CD4-positive, alpha-beta T cell treated with Interferon alpha-2 for 1 hour (primary cell): ENCODE measurements at places on chromosomes 3 and 15.

DNA sequence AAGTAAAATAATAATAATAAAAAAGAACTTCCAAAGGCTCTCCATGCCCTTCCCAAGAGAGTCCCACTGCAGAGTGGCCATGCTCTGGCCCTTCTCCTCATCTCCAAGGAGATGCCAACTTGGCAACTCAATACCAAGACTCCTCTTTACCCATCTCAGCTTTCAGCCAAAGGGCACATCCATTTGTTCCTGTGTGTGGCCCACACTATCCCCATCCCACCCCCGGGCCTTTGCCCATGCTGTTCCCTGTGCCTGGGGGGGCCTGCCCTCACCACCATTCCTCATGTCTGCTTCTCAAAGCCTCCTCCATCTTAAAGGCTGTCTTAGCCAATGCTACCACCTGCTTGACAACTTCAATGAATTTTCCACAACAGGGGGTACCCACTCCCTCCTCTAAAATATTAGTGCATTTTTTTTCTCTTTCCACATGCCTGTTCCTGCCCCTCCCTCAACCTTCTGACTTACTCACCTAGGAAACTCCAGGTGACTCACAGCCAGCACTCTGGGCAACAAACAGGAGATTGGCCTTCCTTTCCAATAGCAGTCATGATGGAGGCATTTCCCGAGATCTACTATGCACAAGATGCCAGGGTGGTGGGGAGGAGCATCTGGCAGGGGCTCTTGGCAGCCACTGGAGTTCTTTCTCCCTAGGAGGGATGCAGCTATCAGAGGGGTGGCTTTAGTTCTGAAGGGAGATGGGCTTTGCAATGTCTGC, 109.4 kb upstream of the SMAD3 start:
- no peak for DNase-seq

- DNase-seq: no peak
Observed at GRCh38 chr3:178062126-178062525, 474.1 kb upstream of the KCNMB2 start.

DNA sequence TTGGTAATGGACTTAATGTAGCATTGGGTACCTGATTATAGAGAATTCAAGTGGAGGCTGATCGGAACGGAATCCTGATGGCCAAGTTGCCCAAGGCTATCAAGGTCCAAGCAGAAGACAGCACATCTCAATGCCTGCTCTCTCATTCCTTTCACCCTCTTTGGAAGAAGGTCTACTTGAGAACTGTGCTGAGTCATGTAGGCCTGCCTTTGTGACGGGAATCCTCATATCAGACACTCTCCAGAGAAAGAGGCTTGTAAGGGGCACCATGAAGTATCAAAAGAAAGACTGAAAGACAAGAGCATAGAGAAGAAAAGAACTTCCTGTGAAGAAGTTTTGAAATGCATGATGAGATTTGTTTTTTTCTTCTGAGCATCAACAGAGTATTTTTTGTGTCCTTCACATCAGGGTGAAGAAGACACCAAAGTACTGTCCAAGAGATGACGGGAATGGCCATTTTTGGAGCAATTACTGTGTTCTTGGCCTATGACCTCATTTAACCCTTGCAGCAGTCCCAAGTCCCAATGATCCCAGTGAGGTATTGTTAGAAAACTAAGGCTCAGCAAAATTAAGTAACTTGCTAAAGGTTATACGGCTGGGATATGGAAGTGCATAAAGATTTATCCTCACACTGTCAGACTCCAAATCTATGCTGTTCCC, 13.2 kb upstream of the LARP6 start:
- no peak for DNase-seq

DNA sequence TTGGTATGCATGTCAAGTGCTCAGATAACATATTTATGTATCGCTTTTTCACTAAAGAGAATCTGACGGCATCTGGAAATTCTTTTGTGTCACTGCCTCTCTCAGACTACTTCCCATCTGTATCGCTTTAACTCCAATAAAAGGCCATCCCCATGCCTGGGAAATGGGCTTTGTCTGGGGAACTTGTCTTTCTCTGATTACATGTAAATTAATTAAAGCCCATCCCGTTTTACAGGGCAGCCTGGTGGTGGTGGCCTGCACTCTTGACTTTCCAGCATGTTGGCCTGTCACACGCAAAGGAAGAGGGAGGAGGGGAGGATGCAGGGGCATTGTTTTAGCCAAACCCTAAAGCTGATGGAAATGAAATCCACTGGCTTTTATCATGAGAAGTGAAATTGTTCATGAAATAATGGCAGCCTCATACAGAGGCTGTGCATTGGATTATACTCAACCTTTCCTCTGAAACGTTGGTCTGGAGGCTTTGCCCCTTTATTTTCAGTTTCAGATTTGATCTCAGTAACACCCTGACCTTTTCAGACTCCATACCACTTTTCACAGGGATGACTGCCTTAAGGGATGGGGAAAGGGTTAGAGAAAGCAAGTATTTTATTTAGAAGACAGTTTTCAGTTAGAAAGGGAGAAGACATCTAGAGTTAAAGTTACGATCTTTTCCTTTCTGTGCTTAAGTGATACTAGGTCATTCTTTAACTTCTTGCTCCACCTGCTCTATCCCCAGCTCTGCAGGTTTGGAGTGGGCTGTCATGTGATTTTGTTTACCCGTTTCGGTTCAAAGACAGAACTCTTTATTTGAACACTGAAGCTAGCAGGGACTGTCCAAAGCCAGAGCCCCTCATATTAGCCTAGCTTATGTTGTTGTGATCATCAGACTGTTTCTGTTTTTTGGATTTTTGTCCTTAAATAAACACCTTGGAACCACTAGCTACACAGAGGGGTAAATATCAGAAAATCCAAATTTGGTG, 94.6 kb upstream of the CTDSPL start:
- DNase-seq: no peak

- no peak for DNase-seq
Observed at GRCh38 chr3:14573706-14574105, 33.6 kb upstream of the GRIP2 start.

DNA sequence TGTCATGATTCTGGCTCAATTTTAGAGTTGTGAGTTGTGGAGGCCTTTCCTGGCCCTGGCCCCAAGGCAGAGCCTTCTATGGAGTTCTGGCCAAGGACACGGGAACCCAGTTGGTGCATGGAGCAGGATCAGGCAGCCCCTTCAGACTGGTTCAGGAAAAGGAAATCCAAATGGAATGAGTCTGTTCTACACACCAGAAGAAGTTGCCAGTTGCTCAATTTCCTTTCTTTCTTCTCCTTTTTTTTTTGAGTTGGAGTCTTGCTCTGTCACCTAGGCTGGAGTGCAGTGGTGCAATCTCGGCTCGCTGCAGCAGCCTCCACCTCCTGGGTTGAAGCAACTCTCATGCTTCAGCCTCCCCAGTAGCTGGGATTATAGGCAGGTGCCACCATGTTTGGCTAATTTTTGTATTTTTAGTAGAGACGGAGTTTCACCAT, 28.9 kb upstream of the BHLHE40 start:
- no peak for DNase-seq

DNA sequence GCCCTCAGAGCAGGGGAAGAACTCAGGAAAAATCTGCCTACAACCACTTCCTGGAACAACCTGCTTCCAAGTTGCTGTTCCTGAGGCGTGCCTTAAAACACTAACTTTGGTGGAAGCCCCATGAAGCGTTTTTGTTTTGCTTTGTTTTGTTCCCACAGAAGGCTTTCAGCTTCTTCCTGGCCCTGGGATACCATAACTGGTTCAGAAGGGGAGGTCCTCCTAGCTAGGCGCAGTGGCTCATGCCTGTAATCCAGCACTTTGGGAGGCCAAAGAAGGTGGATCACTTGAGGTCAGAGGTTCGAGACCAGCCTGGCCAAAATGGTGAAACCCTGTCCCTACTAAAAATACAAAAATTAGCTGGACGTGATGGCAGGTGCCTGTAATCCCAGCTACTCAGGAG, 1.2 kb upstream of the IP6K1 start:
- no peak for DNase-seq

DNA sequence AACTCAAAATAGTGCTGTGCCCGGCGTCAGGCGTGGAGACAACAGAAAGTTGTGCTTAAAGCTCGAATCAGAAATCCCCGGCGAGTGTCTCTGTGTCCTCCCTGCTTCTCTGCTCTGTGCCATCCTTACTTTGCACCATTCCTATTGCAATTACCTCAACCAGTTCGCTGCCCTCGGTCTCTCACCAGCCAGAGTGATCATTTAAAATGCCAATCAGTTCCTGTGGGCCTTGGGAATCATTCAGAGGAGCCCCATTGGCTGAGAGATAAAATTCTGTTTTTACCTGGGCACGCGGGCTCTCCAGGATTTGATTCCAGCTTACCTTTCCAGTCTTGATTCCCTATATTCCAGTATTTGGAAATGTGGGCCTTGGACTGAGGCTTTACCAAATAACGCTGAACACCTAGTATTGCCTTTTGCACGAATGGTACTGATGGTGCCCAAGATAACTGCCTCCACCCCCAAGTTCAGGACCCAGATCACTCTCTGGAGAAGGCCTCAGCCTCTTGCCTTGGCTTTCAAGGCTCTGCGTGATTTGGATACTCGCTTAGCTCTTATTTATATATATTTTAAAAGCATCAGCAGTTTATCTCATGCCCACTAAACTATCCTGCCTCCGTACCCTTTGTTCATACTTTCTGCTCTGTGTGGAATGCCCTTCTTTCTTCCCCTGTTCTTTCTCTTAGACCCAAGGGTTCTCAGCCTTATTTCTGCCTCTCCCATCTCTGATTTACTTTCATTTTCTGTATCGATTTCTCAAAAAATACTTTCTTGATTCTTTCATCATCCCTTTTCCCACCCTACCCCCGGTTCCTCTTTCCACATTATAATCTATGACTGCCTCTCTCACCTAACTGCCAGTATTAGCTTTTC, 863 bp downstream of the PSMA4 start:
- DNase-seq: peak; percentile 36

- DNase-seq: no peak
Observed at GRCh38 chr3:65385805-65386204, 652.9 kb downstream of the MAGI1 start.

GRCh38 chr3:194492001-194492400, 5.2 kb upstream of the ATP13A3 start:
- no peak for DNase-seq

DNA sequence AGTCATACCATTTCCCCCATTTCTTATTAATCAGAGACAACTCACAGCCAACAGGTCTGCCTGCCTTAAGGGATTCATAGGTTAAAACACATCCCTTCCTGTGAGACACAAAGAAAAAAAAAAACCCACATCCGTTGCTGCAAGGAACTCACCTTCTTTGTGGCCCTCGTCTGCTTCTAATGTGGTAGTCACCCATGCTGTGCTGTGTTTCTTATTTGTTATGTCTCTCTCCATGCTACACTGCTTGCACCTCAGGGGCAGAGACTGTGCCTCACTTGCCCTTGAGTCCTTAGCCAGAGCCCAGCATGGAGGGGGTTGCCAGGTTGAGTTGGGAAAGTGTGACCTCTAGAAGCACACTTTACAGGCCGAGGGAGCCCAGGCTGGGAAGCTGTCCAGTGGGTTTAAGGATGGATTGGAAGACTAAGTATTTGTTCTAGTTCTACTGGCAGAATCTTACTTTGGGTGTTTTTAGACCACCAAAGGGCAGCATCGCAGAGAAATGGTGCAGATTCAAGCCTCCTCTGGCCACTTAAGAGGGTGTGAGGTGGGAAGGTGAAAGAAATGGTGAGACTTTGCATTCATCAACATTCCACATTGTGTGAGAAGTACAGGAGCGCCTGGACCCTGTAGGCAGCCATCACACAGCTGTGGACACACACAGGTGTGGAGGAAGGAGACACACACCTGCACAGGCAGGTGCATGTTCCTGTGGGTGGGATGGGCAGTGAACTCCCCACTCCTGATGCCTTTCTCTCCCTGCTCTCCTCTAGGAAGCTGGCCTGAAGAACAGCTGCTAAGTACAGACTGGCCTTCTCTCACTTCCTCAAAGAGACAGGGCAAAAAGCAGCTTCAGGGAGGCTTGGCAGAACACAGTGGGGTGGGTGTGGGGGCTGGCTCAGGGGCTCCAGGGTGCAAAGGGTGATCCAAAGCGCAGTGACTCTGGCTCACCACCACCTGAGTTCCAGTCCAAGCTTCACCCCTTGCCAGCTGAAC, 48.8 kb downstream of the GLB1 start:
- DNase-seq: peak; percentile 38

DNA sequence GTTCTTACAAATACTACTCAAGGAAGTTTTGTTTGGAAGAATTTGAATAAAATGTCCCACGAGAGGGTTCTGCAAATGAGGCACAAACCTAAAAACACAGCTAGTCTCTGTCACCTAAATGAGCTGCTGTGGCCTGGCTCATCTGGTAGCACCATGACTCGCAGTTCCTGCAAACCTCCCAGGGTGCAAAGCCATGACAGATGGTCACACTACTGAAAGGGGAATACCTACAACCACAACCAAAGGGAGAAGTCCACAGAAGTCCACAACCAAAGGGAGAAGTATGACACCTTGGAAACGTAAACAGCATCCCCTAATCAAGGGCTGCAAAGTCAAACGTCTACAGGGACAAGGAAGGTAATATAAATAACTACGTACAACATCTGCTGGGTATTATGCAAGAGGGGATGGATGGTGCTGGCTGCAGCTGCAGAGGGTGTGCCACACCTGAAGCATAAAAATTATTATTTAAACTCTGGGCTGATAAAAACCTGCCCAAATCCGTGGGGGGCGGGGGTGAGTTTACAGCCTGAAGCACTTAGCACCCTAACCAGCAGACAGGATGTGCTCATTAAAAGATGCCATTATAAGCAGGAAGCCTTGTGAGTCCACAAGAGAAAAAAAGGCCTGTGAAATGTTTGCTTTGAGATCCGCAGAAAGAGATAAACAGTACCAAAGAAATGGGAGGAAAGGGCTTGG, 184.0 kb downstream of the MAGI1 start:
- DNase-seq: no peak

DNA sequence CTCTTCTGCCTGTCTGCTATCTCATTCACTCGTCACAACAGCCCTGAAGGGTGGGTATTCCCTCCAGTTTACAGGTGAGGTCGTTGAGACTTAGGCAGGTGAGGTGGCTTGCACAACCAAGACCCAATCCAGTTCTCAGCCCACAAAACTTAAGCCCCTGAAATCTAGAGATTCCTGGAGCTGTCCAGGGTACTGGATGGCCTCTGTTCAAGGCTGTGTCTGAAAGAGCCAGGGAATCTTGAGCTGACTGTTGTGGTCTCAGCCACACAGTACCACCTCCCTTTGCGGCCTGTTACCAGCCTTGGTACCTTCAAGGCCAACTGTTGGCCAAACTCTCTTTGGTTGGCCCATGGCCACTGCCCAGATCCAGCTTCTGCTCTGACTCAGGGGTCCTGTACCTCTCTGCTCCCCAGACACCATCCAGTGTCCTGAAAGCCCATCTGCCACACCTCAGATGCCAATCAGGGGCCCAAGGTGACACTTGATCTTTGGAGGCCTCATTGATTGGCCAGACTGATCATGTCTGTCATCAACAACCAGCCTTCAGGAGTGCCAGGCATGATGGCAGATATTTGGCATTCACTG, 10.9 kb upstream of the FAM107A start:
- no peak for DNase-seq

DNA sequence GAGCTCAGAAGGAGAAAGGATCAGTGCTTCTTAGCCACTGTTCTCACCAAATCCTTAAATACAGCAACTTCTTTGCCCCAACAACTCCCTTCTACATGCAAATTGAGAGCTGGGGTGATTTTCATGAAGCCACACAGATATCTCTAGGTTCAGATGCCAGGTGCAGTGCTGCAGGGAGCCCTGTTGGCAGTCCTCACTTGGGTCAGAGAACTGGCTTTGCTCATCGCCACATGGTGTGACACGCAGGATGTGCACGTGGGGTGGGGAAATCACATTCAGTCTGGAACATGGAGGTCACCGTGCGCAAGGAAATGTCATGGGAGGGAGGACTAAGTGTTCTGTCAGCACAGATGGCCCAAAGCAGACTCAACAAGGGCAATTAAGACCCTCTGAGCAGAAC, 103.8 kb downstream of the WDR76 start:
- no peak for DNase-seq

- no peak for DNase-seq
Observed at GRCh38 chr15:92012368-92012629, 158.8 kb downstream of the SLCO3A1 start.
